ENCODE measurements at places on chromosomes 4 and X.

DNA sequence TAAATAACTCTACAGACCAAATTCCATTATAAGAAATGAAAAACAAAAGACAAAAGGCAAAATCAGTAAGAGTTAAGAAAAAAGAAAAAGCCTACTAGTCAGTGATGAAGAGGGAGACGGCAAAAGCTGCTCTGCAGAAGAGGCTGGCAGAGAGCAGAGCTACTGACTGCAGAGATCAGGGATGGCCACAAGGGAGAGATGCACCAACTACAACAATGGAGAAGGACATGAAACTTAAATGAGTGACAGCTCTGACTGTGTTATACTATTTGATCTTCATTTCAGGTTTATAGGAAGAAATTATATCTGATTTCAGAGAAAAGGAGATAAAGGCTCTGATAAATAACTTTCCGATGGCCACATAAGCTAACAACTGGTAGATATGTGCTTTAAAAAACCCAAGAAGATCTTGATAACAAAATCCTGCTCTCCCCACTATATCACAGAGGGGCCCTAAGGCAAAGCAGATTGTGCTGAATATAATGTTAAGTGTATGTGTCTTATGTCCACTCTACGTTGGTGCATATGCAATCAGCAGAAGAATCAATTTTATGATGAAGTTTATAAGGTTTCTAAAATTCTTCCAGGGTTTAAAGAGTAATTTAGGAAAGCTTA, 58.4 kb upstream of the COX18 start:
- no peak for DNase-seq

DNA sequence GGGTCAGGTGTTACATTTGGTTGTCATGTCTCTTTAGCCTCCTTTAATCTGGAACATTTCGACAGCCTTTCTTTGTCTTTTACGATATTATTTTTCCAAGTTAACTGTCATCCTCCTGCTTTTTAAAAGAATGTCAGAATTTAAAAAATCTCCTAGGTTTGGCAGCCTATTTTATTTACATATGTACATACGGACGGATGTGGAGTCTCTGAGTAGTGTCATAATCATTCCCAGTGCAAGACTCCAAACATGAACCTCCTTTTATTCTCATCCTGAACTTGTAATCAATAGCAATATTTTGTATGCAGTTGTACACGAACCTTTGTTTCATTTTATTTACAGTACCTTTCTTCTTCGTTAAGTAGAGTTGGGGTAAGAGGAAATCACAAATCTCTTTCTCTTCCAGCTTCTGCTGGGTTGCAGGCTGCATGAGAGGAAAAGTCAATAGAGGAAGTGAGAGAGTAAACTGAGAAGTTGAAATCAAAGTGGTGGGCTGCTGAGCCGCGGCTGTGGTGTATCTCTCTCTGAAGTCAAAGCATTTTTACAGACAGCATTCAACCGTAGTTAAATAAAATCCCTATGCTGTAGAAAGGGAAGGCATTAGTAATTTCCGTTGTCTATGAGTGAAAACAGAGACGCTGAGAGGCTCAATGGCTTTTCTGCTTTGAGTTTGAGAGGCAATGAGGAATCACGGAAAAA, 53.9 kb upstream of the RPS6KA3 start:
- DNase-seq, result no peak

DNA sequence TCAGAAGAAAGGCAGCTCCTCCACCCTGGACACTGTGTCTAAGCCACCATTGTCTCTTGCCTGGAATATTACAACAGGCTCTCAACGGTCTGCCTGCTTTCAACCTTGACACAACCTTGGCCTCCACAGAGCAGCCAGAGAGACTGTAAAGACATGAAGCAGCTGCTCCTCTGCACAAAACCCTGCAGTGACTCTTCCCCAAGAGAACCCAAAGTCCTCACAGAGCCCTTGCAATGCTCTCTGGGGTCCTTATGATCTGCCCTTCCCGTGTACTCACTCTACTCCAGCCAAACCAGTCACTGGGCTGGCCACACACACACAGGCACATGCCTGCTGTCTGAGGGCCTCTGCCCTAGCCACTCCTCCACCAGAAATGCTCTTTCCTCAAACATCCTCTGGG, 75.9 kb upstream of the CPEB2 start:
- DNase-seq, result no peak

GRCh38 chr4:17258106-17258505, 253.8 kb downstream of the QDPR start:
- no peak for DNase-seq

GRCh38 chrX:140317462-140317861, 187.4 kb downstream of the SOX3 start:
- no peak for DNase-seq

GRCh38 chr4:112885897-112886296, 163.6 kb upstream of the ANK2 start:
- DNase-seq, result no peak

GRCh38 chrX:56813318-56813837, 84.3 kb downstream of the NBDY start:
- no peak for DNase-seq

DNA sequence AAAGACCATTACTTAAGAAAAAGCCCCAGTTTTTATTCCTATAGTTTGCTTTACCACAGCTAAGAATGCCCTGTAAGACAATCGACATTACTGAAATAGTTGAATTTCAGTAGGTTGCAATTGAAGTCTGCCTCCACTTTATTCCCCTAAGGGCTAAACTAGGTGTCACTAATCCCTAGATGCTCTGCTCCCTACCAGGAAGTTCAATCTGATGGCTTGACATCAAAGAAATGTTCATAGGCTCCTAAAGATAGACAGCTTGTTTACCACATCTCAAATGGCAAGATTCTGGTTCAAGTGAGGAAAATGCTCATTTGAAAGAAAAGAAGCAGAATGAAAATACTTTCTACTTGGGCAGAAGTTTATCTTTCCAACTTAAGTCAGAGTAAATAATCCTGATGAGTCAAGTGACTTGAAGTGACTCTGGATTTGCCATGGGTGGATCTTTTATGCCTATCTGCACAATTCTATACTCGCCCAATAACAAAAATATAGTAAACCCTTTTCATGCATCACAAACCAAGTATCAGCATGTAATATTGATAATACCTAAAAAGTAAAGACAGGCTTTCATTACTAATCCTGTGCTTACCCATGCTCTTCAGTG, 117.2 kb downstream of the SH3RF1 start:
- DNase-seq, result no peak

DNA sequence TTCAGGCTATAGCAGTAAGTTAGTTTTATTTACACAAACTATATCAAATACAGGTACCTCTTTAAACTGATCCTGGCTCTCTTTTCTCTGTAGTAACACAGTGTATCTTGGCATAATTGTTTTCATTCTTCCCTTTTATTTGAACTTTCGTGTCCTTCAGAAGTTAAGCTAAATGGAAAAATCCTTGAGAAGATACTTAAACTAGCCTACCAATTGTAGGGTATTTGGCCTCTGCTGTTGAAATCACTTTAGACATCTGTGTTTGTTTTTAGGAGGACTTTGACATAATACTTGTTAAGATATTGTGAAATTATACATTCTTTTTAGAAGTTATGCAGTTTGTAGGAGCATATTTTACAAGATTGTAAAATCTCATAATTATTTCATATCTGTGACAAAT, 90.3 kb upstream of the GK2 start:
- no peak for DNase-seq

DNA sequence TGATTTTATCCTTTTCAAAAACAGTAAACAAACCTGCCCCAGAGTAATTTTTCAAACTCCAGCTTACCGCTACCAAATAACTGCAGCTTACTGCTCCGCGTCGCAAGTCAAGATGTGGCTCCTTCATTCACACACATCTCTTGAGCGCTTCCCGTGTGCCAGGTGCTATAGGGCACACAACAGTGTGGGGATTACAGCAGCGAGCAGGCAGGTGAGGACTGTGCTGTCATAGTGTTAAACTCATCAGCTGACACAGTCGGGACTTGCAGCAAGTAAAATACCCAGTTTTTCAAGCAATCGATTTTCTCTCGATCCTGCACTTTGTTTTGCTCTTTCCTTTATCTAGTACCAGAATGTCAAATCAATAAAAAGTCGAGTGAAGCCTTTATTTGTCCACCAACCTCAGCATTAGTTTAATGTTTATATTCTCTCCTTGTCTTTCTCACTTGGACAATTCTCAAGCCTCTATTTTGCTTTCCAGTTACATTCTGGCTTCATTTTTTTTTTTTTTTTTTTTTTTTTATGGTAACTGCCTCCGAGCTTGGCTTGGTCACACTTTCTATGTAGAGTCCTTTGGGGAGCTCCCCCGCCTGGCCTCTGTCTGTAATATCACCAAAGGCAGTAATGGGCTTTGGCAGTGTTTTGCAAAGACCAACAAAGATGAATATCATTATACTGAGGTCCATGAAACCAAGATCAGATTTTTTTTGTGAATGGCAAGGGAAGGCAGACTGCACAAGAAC, 8.3 kb upstream of the ASB5 start:
- no peak for DNase-seq

GRCh38 chrX:76228499-76228898, 55.6 kb downstream of the PBDC1 start:
- no peak for DNase-seq

- DNase-seq, result no peak
Observed at GRCh38 chr4:53313510-53313909, 52.4 kb downstream of the SCFD2 start.

- no peak for DNase-seq
Observed at GRCh38 chr4:80343887-80344286, 8.4 kb downstream of the CFAP299 start.

GRCh38 chrX:24148535-24149350, 786 bp upstream of the ZFX start:
- DNase-seq, result no peak

- DNase-seq, result no peak
Observed at GRCh38 chrX:103399744-103400143, 23.4 kb downstream of the BEX3 start.

Measured in stimulated activated CD4-positive, alpha-beta T cell treated with anti-CD3 and anti-CD28 coated beads, Interleukin-1b, Interleukin-23, amount 100 ng/mL, for 1 hour (primary cell).